ENCODE measurements at places on chromosomes 2 and 18.

DNA sequence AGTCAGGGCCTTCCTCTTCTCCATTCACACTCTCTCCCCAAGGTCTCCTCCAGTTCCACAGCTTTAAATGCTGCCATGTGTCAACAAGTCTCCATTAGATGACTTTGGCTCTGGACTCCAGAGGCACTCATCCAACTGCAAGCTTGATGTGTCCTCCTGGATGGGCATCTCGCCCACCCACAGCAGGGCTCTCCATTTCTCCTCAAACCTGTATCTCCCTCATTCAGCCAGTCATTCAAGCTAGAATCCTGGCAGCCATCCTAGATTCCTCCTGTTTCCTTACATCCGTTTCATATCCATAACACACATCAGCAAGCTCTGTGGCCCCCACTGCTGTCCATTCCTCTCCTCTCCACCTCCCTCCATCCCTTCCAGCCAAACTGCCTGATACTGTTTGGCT lies 88.4 kb upstream of the AFF3 start:
- no peak for DNase-seq

DNA sequence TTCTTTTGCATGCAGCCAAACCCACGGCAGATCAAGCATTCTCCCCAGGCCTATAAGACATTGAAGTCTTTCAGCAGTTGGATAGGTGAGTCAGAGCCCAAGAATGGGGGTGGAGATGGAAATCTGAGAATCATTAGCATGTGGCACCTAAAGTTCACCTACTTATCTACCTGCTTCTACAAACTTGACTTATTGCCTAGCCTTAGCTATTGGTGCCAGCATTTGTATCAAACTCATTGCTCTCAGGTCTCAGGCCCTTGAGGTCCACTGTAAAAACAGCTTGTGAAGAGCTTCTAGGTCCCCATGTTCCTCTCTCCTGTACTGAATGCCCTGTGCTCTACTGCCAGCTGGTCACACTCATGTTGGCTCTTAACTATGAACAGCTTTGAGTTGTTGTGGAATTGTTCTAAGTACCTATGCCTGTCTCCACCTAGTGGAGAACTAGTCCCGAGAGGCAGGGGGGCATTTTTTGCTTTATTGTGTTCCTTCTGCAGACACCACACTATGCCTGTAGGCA lies 278.4 kb upstream of the SPRED2 start:
- peak; percentile 31 for DNase-seq

GRCh38 chr2:127464470-127465257 lies 46.4 kb downstream of the PROC start:
- no peak for DNase-seq

GRCh38 chr2:54456612-54457322 lies 640 bp downstream of the SPTBN1 start:
- no peak for DNase-seq

DNA sequence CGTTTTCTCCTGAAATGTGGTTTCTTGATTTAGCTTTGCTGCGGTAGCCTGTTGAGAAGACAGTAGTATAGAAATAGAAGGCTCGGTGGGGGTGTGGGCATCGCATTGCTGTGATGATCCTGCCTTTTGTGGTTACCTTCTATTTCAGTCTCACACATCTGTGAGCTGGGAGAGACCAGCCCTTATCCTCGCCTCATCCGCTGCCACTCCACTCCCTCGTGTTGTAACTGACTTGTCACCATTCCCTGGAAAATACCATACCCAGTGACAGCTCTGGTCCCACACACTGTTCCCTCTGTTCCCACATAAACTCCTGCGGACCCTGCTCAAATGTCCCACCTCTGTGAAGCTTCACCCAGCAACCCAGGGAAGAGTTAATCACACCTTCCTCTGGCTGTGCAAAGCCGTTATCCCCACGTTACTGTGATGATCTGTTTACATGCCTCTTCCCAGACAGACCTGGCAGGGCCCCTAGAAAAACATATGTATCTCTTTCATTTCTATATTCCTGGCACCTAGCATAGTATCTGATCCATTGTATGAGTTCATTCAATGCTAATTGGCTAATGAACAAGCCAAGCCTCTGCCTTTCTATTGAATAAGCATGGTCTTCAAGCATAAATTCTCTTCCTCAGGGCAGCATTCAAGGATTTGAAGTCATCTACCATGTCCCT lies 114.6 kb downstream of the MAPK4 start:
- DNase-seq = no peak

DNA sequence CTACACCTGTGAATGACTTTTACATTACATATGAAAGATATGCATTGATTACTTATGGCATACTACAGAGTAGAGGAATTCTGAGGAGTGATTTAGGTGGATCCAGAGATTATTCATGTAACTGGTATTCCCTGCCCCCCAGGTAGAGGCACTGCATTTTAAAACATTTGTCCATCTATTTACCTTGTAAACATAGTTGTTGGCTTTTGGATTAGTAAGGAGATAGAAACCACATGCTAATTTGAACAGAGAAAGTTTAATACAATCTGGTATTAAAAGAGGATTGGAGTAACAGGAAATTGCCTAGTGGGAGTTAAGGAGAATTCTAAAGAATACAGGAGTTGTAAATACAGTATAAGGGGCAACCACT lies 15.9 kb downstream of the GALNT3 start:
- no peak for DNase-seq

GRCh38 chr2:164717000-164717803 lies 95.9 kb upstream of the GRB14 start:
- DNase-seq = peak; percentile 64

GRCh38 chr18:10936176-10937053 lies 213.0 kb downstream of the PIEZO2 start:
- DNase-seq = no peak

DNA sequence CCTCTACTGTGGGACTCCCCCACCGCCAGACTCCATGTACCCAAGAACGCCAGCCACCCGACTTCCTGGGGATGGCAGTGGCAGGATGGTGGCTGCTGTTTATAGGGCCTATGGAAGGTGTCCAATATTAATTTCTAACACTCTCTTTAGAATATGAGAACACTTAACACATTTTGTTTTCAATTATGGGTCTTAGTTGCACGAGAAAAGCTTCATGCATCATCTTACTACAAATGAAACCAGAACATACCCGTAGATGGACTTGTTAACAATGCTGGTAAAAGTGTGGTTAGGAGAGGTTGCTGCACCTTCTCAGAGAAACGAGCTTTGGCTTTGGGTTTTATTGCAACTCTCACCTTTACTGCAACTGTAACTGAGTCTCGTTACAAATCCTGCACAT lies 335.6 kb upstream of the ID2 start:
- no peak for DNase-seq

DNA sequence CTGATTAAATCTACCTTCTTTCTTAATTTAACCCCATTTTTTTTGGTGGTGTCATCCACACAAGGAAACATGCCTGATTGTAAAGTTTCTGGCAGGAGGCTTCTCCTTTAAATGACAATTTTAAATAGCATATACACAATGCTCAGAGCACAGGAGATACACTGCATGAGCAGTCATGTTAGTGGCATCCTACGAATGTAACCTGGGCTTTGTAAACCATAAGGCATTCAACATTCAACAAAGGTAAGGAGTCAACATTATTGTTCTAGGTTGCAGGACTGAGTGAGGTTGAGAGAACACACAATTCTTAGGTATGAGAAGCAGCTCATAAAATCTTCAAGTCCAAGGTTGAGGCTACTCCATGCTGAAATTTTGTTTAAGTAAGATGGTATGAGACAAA lies 266.6 kb upstream of the SIX2 start:
- DNase-seq = no peak

DNA sequence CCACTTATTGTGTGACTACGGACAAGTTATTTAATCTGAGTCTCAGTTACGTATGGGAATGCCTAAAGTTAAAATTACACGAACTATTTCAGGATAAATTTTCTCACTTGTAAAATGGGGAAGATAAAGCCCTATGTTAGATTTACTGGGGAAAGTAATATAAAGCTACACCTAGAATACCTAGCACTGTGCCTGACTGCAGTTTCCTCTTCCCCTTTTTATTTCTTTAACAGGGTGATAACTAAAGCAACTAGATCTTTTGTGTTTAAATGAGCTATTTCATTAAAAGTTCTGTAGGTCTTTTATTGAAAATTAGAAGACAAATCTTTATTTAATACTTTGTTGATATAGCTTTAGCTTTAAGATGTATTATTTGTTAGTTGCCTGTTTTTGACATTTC lies 5.0 kb downstream of the B3GNT2 start:
- DNase-seq = peak; percentile 37

DNA sequence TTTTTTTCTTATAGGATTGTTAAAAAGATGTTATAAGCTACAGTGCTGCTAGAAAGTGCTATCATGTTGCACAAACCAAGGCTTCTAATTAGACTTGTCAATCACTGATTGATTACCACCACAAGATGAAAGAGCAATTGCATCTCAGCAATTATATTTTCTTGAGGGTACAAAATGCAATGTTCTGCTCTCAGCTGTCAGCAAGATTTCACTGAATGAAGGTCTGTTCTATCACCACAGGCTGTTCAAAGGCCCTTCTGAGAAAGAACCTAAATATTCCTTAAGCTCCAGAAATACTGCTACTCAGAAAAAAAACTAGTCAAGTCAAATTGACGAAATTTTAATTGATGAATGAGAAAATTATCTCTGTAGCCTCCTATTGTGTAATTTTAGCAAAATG lies 301.9 kb upstream of the KYNU start:
- DNase-seq = no peak

DNA sequence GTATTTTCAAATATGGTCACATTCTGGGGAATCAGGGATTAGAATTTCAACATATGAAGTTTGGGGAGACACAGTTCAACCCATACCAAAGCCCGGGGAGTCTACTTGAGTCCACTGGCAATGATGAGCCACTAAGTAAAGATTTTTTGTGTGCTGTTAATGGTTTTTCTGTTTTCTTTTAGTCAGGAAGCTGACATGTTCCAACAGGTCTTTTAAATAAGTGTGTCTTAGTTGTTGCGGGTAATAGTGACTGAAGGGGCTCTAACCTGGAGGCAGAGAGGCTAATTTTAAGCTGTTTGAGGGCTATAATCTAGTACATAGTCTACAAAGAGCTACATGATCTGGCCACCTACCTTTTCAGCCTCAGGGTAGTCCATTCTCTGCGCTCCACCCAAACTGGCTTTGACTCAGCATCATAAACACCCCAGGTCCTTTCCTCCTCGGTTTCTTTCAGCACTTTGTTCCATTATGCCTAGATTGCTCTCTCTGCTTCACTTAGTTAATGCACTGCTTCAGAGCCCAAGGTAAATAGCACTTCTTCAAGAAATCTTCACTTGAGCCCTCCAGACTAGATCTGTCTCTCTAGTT lies 17.6 kb upstream of the UBE2E3 start:
- DNase-seq = no peak

DNA sequence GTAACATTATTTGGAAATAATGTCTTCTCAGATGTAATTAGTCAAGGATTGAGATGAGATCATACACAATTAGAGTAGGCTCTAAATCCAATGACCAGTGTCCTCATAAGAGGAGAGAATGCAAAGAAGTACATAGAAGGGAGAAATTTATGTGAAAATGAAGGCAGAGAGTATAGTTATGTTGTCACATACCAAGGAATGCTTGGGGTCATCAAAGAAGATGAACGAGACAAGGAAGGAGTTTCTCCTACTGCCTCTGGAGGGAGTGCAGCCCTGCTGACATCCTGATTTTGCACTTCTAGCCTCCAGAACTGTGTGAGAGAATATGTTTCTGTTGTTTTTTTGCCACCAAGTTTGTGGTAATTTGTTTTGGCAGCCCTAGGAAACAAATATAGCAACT lies 100.1 kb downstream of the GALNT13 start:
- no peak for DNase-seq

GRCh38 chr2:196555726-196556125 lies 83.8 kb upstream of the CCDC150 start:
- no peak for DNase-seq

GRCh38 chr18:35028536-35028935 lies 12.7 kb upstream of the MAPRE2 start:
- DNase-seq = no peak

DNA sequence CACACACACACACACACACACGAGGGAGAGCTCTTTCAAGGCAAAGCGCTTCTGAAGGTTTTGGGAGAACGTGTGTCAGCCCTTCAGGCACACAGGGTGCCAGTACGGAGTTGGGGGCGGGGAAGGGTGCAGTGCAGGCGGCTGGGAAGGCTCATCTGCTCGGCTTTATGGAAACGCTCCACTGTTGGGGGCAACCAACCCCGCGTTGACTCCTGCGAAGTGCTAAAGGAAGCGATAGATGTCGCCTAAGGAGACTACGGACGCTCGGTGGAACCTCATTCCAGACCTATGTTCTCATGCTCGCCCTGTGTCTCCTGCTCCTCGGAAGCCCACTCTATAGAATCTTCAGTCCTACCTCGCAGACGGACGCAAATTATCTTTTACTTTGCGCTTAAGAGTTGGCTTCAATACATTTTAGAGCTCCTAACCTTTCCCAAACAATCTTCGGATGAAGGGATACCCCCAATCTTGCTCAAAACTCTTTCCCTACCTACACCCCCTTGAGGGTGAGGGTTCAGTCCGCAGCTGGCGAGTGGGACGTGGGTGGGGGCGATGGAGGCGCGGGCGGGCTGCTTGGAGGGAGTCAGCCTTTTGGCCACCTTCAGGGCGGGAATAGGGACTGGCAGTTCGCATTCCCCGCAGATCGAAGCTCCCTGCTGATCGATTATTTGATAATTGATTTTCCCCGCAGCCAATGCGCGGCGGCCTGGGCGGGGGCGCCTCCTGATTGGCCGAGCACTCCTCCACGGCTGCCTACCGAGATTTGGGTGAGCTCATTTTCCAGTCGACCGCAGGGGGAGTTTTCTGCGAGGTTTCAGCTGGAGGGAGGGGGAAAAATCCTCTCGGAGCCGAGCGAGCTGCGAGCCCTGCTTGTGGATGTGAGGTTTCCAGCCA lies 1.9 kb upstream of the MEIS1 start:
- DNase-seq = peak; percentile 54

GRCh38 chr2:223019390-223019930 lies 32.5 kb upstream of the KCNE4 start:
- DNase-seq = no peak

DNA sequence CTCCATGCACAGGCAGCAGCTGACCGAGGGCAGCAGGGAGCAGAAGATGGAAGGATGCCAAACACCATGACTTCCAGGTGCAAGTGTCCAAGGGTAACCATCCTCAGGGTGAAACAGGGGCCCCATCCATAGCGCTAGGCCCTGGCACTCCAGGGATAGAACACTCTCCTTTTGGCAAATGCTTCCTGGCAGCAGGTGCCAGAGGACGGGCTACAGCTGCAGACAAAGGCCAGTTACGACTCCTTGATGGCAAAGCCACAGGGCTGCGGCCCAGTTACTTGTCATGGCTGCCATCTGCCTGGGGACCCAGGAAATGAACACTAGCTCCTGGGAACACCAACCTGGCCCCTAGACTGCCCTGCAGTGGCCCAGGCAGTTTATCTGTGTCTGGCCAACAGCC lies 178.8 kb downstream of the TMEM163 start:
- no peak for DNase-seq

GRCh38 chr2:85541753-85542457 lies 2.9 kb downstream of the MAT2A start:
- no peak for DNase-seq

DNA sequence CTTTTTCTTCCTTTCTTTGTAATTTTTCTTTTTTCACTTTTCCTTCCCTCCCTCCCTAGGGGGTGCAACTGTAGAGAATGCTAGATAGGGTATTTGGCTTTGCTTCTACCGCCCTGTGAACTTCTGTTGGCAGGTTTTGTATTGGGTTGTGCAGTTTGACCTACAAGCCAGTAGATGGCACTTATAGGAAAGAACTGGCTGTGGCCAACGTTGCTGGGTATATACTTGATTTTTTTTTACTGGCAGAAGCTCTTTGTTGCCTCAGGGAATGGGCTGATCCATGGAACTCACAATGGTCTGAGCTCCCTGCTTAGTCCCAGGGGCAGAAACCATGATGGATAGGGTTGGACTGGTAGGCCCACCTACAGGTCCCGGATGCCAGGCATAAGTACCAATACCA lies 1019.5 kb upstream of the LRRTM1 start:
- peak; percentile 14 for DNase-seq

All from Kasumi-1 (cell line).